ENCODE measurements at places on chromosomes 13 and 19.

DNA sequence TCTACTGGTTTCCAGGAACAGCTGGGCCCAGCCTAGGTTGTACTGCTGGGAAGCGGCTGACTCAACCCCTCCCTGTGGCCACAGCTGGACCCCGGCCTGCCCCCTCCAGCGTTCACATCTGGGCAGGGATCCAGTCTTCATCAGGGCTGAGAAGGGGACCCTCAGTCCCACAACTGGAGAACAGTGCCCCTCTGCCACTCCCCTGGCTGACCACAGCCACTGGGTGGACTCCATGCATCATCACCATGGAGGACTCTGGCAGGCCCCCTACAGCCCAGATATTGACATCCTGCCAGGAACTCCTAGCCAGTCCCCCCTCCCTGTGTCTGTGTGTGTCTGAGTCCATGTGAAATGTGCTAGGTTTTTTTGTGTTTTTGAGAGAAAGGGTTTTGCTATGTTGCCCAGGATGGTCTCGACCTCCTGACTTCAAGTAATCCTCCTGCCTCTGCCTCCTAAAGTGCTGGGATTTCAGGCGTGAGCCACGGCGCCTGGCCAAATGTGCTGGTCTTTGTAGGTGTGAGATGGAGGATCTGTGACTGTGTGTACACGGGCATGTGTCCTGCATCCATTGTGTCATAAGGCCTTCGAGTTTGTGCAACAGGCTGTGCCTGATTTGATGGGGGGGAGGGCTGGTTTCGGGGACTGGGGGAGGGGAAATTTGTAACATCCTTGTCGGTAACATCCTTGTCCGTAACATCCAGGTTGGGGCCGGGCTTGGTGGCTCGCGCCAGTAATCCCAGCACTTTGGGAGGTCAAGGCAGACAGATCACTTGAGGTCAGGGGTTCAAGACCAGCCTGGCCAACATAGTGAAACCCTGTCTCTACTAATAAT lies 4.0 kb upstream of the HOOK2 start:
- DNase-seq: peak; percentile 95

DNA sequence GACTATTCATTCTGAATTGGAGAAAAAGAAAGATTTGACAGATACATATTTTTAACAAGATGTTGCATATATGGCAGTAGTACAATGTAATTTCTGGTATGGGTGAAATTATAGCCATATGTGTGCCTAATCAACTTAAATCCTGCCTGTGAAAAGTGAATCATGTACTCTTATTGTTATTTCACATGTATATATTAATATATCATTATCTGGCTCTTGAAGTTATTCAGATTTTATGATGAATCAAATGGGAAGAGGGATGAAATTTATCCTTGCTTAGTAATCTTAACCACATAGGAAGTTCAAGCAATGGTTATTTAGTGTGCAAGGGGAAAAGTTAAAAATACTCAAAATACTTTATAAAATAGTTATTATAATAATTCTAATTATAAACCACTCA lies 80.5 kb downstream of the GPC6 start:
- peak; percentile 74 for DNase-seq

GRCh38 chr13:38566023-38566422 lies 120.9 kb upstream of the FREM2 start:
- no peak for DNase-seq

DNA sequence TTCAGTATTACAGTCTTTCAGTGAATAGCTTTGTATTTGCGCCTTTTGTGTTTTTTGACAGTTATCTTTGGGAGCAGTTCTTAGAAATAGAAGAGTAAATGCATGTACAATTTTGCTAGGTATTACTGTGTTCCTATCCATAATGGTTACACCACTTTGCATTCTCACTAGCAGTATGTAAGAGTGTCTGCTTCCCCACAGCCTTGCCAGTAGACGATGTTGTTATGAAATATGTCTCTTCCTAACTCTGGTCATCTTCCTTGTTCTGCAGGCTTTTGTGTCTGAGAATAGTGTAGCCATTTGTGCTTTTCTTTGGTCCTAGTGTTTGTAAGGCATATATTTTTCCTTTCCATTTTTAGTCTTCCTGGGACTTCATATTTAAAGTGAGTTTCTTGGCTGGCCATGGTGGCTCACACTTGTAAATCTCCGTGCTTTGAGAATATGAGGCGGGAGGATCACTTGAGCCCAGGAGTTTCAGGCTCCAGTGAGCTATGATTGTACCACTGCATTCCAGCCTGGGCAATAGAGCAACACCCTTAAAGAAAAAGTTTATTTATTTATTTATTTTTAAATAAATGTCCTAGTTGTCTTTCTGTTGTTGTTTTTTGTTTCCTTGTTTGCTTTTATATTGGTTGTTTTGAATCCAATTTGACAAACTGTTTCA lies 140.3 kb downstream of the PDS5B start:
- no peak for DNase-seq

- no peak for DNase-seq
Measured at GRCh38 chr19:32404933-32405430, 588 bp upstream of the DPY19L3 start.

DNA sequence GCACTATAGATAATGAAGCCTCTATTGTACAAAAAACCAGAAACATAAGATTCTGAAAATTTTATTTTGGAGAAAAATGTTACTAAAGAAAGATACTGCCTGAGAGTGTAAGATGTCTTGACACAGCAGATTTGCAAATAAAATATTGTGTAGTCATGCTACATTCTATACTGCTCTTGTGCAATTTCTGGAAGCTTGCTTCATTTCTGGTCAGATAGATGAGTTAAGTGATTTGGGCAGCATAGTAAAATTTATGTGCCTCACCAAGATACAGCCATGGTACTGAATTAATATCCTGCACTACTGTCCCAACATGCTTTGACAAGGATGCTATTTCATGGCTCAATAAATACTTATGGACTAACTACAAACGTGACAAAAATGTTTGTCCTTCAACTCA lies 55.1 kb upstream of the STARD13 start:
- DNase-seq: peak; percentile 41

DNA sequence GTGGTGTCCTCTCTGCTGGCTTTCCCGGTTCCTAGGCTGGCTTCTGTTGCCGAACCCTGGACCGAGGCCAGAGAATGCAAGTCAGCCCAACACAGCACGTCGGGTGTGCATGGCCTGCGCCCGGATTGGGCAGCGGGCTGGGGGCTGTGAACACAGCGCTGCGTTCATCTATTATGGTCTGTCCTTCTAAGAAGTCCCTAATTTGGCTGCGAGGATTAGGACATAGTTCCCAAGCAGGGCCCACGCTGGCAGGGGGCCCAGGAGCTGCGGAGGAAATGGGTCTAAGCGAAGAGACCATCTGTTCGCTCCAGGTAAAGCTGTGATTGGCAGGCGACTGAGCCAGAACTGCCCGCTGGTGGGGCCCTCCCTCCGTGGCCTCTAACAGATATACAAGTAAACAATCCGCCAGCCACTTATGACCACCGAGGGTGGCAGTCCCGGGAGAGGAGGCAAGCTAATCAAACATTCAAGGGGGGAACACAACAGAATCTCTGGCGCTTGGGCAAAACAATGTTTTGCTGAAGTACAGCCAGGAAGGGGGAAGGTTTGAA lies 6.0 kb downstream of the SYCE2 start:
- DNase-seq: peak; percentile 64

DNA sequence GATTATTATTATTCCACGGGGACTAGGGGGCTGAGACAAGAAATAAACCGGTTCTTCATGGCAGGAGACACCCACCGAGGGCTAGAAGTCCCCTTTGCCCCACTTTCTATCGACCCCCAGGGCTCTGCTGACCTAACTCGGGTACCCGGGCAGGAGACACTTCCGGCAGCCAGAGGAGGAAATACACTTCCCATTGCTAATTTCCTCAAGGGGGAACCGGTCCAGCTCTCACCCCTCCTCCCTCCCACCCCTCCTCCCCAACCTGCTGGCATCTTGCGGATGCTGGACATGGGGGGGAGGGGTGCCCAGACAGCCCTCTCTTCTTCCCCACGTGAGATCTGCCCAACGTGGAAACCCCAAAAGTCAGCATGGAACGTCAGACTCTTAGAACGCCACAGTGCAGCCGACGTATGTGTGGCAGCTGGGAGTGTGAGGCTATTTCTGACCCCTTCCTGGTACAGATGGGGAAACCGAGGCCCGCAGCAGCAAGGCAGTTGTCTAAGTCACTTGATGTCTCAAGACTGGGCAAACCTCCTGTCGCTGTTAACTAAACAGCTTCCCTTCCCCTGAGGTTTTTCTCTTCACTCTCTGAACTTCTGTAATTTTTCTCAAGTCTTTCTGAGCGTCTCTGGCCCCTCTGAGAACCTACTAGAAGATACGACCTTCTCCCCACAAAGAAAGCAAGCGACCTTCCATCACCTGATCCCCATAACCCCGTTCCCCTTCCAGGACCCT lies 3.6 kb downstream of the GPR4 start:
- DNase-seq: no peak

DNA sequence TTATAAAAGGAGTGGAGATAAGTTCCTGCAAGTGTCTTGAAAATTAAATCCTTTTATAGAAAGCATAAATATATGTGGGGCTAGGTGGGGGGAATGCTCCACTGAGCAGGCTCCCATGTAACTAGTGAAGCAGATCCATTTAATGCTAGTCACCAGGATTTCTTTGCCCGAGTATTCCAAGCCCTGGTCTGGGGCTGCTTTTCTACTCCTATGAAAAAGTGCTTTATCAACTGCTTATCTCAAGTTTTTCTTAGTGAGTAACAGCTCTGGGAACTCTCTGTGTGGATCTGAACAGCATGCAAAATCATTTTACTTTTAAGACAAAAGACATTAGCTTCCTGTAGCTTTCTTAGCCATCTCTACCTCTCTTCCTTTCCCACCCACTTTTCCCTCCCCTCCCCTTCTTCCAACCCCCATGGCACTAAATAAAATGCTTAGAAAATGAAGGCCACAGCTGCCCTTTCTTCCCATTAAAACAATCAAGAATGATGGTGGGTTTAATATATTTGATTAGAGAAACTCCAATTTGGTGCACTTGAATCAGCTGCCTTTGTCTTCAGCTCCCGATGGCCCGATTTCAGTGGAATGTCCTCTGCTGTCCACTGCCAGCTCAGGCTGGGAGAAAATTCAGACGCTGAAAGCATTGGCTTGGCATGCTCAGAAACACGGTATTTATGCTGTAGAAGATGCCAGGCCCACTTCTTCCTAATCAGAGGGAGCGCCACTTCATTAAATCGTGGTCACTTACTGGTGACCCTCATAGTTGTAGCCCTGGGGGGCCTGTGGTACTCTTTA lies 475.1 kb downstream of the FOXO1 start:
- DNase-seq: no peak

GRCh38 chr19:54606891-54607784 lies 13.7 kb downstream of the LILRA1 start:
- DNase-seq: no peak

GRCh38 chr19:55311797-55312196 lies 13.3 kb downstream of the TMEM150B start:
- DNase-seq: no peak

- DNase-seq: no peak
Measured at GRCh38 chr13:43911278-43911677, 31.6 kb downstream of the LACC1 start.

GRCh38 chr13:100214886-100215285 lies 126.0 kb downstream of the PCCA start:
- peak; percentile 95 for DNase-seq

DNA sequence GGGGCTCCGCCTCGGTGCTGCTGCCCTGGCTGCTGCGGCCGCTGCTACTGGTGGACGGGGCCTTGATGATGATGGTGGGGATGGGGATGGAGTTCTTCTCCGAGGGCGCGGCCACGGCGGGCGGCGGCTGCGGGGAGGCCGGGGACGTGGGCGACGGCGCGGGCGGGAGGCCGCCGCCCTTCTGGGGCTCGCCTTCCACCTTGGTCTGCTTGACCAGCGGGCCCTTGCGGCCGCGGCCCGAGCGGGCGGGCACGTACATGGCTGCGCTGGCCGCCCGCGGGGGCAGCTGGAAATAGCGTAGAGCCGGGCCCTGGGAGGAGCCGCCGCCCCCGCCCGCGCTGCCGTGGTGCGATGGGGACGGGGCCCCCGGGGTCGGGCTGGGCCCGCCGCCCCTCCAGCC lies 19.2 kb downstream of the C19orf81 start:
- DNase-seq: no peak

GRCh38 chr19:6018786-6019185 lies 40.8 kb upstream of the RANBP3 start:
- DNase-seq: no peak

GRCh38 chr13:45412274-45413049 lies 5.7 kb downstream of the SLC25A30 start:
- no peak for DNase-seq

All from fibroblast of upper back skin (primary cell).